Immature natural killer cell (primary cell): ENCODE measurements at places on chromosomes 16 and 17.

GRCh38 chr16:3454093-3454492 lies 10.6 kb downstream of the NAA60 start:
- H3K4me3 ChIP-seq = no peak overlapping the region
- no peaks in the 10 kb centered on the region for H3K36me3 ChIP-seq
- DNase-seq = no peak
- peaks cover 17% of the 10 kb centered on the region for H3K4me1 ChIP-seq

DNA sequence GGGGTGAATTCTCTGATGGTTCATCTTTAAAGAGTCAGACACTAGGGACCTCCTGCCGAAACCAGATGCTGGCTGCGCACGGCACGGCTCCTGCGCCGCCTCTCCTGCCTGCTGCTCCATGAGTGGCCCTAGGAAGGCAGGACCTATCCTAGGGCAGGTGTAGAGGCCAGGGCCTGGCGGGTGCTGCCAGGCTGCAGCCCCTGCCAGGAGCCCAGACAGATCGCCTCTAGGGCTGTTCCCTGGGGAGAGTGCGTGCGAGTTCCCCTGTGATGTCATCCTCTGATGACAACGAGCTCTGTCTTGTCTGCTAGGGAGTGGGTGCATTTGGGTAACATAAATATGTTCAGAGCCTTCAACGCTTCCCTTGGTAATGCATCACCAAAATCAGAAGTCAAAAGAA lies 23.9 kb downstream of the SLC38A10 start:
- H3K4me1 ChIP-seq = no peaks in the 10 kb centered on the region
- DNase-seq = no peak
- H3K4me3 ChIP-seq = no peak overlapping the region
- peaks cover under 1% of the 10 kb centered on the region for H3K27me3 ChIP-seq
- H3K27ac ChIP-seq = no peak overlapping the region
- H3K36me3 ChIP-seq = peaks cover 9% of the 10 kb centered on the region

- no peaks in the 10 kb centered on the region for H3K4me1 ChIP-seq
- H3K36me3 ChIP-seq = no peaks in the 10 kb centered on the region
- no peak overlapping the region for H3K27ac ChIP-seq
- no peak overlapping the region for H3K4me3 ChIP-seq
Observed at GRCh38 chr17:33225509-33225908, 67.6 kb downstream of the ASIC2 start.

GRCh38 chr17:62649570-62649969 lies 22.1 kb downstream of the MRC2 start:
- DNase-seq = no peak
- no peak overlapping the region for H3K27ac ChIP-seq
- no peaks in the 10 kb centered on the region for H3K36me3 ChIP-seq
- H3K27me3 ChIP-seq = peaks cover 12% of the 10 kb centered on the region
- no peak overlapping the region for H3K4me3 ChIP-seq
- H3K4me1 ChIP-seq = peaks cover 24% of the 10 kb centered on the region

- peak overlapping the region; percentile 40 for H3K27ac ChIP-seq
- peaks cover 13% of the 10 kb centered on the region for H3K27me3 ChIP-seq
- DNase-seq = no peak
- peak overlapping the region; percentile 64 for H3K4me3 ChIP-seq
- no peaks in the 10 kb centered on the region for H3K36me3 ChIP-seq
Observed at GRCh38 chr16:85334718-85335583, 222.7 kb upstream of the CIBAR2 start.

GRCh38 chr17:70320673-70321345 lies 151.5 kb downstream of the KCNJ2 start:
- DNase-seq = no peak
- no peaks in the 10 kb centered on the region for H3K4me1 ChIP-seq
- no peak overlapping the region for H3K4me3 ChIP-seq

- H3K36me3 ChIP-seq = no peaks in the 10 kb centered on the region
- H3K4me3 ChIP-seq = no peak overlapping the region
- H3K27me3 ChIP-seq = peaks cover 9% of the 10 kb centered on the region
- DNase-seq = no peak
Observed at GRCh38 chr17:81171941-81172340, 5.9 kb upstream of the AATK start.

GRCh38 chr17:27840688-27841087 lies 40.4 kb upstream of the NOS2 start:
- no peaks in the 10 kb centered on the region for H3K36me3 ChIP-seq
- H3K4me1 ChIP-seq = peaks cover under 1% of the 10 kb centered on the region
- H3K4me3 ChIP-seq = no peak overlapping the region
- DNase-seq = no peak
- H3K27me3 ChIP-seq = no peaks in the 10 kb centered on the region

- peaks cover 14% of the 10 kb centered on the region for H3K36me3 ChIP-seq
- peaks cover 16% of the 10 kb centered on the region for H3K4me1 ChIP-seq
- H3K27ac ChIP-seq = no peak overlapping the region
Observed at GRCh38 chr17:28856028-28856574, 1.3 kb downstream of the ERAL1 start.

DNA sequence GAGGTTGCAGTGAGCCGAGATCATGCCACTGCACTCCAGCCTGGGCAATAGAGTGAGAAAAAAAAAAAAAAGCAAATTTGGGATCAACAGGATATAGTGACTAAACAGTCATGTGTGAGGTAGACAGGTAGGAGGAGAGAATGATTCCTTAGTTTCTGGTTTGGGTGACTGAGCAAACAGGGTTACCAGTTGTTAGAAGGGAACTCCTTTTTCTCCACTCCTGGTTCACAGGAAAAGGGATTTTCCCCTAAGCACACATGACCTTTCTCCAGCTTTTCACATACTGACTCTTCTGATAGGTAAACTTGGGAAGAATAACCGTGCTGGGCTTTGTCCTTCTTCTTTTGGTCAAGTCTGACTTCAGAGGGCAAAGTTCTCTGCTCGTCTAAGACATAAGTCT lies 17.3 kb upstream of the WSCD1 start:
- DNase-seq = no peak
- no peaks in the 10 kb centered on the region for H3K36me3 ChIP-seq
- H3K27me3 ChIP-seq = peaks cover 14% of the 10 kb centered on the region
- no peak overlapping the region for H3K4me3 ChIP-seq
- no peak overlapping the region for H3K27ac ChIP-seq

DNA sequence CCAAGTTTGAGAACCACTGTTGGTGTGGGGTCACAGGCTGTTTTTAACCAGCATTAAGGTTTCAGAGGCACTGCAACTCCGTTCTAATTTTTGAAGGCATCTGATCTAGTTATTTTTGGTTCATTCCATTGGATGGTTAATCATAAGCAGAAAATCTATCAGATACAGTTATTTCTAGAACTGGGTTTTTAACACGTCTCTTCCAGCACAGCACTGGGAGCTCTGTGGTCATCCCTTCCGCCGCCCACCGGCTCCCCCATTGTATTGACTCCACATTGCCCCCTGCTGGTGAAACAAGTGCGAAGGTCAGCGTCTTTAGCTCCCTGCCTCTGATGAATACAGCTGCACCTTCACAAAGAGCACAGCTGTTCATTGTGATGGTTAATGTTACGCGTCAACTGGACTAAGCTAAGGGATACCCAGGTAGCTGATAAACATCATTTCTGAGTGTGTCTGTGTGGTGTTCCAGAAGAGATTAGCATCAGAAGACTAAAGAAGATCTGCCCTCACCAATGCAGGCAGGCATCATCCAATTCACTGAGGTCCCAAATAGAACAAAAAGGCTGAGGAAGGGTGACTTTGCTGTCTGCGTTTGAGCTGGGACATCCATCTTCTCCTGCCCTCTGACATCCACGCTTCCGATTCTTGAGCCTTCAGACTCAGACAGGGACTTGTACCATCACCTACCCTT lies 8.5 kb downstream of the CCL18 start:
- peak; percentile 87 for DNase-seq
- H3K36me3 ChIP-seq = peaks cover 8% of the 10 kb centered on the region
- peaks cover 82% of the 10 kb centered on the region for H3K4me1 ChIP-seq
- peak overlapping the region; percentile 91 for H3K4me3 ChIP-seq

DNA sequence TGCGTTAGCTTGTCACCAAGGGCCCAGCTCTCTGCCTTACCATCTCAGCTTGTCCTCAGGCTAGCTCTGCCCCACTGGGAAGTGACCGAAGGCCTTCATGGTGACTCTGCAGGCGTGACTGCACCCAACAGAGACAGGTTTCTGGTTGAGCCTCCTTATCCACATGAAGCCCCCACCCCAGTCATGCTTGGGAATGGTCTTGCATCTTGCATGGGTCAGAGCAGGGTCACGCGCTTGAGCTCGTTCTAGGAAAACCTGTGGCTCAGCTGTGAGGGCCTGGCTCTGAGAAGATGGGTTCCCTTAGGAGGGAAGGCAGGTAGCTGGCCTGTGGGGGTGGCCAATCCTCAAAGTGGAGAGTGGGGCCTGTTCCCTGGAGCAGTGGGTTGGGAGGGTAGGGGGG lies 122.8 kb downstream of the BANP start:
- peaks cover 19% of the 10 kb centered on the region for H3K36me3 ChIP-seq
- peaks cover 3% of the 10 kb centered on the region for H3K4me1 ChIP-seq
- H3K27ac ChIP-seq = no peak overlapping the region
- no peak for DNase-seq
- no peak overlapping the region for H3K4me3 ChIP-seq

DNA sequence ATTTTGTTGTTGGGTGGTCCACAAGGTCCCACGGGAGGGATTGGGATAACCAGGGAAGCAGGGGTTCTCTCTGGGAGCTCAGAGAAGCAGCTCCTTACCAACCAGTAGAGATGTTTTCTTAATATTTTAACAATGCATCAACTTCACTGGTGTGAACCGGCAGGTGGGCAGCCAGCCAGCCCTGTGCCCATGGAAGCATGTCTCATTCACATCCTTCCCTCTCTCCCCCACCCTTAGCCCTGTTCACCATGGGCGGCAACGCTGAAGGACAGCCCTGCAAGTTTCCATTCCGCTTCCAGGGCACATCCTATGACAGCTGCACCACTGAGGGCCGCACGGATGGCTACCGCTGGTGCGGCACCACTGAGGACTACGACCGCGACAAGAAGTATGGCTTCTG lies 9.3 kb downstream of the MMP2 start:
- H3K27ac ChIP-seq = no peak overlapping the region
- H3K36me3 ChIP-seq = no peaks in the 10 kb centered on the region
- H3K4me1 ChIP-seq = no peaks in the 10 kb centered on the region
- H3K4me3 ChIP-seq = no peak overlapping the region

- no peak overlapping the region for H3K4me3 ChIP-seq
- peaks cover 3% of the 10 kb centered on the region for H3K27me3 ChIP-seq
- H3K27ac ChIP-seq = no peak overlapping the region
- no peak for DNase-seq
- H3K4me1 ChIP-seq = peaks cover 12% of the 10 kb centered on the region
Observed at GRCh38 chr17:602436-602835, 112.2 kb downstream of the VPS53 start.

DNA sequence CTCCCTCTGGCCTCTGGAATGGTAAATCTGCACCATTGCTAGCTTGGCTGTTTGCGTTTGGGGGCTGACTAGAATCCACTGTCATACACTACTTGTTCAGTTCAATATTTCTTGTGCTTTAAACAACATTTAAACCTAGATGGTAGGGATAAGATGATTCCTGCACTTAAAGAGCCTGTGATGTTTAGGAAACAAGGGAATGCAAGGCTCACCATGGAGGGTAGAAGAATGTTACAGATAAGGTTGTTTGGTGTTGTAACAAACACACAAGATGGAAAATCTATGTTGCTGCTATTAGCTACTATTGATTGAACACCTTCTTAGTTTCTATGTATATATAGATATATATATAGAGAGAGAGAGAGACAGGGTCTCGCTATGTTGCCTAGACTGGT lies 31.4 kb downstream of the YPEL2 start:
- H3K36me3 ChIP-seq = no peaks in the 10 kb centered on the region
- no peaks in the 10 kb centered on the region for H3K27me3 ChIP-seq
- peak overlapping the region; percentile 54 for H3K27ac ChIP-seq
- peak overlapping the region; percentile 65 for H3K4me3 ChIP-seq
- DNase-seq = no peak

GRCh38 chr16:27098366-27099049 lies 31.8 kb downstream of the C16orf82 start:
- H3K27ac ChIP-seq = no peak overlapping the region
- DNase-seq = no peak
- H3K36me3 ChIP-seq = no peaks in the 10 kb centered on the region
- H3K4me1 ChIP-seq = no peaks in the 10 kb centered on the region
- H3K4me3 ChIP-seq = no peak overlapping the region

DNA sequence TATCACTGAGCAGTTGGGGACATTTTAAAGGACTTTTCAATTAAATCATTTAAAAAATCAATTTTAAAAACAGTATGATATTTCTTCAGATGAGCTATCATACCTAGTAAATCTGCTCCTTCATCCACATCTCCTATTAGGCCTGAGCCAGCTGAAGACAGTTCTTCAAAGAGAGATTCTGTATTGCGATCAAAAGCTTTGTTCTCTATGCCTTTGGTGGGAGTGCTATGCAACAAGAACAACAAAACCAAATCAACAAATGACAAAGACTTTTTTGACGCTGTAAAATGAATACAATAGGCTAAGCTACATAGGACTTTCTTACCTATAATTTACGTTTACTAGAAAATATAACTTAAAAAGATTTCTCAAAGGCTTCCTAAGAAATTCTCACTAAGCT lies 106.5 kb downstream of the SPAG9 start:
- no peak for DNase-seq
- H3K4me3 ChIP-seq = no peak overlapping the region
- H3K27me3 ChIP-seq = no peaks in the 10 kb centered on the region
- H3K4me1 ChIP-seq = no peaks in the 10 kb centered on the region

DNA sequence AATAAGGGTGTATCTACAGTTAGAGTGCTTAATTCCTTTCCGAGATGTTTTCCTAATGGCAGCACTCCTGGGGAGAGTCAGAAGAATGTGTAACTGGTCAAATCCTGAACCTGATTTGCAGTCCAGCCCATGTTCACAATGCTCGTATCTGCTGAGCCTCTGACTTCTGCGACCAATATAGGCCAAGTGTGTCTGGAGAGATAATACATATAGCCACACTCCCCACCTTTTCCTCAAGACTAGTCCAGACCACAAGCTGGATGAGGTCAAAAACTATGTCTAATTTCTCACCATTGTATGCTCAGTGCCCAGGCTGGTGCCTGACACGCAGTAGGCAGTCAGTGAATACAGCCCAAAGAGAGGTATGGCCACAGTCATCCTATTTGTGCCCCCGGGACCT lies 58.0 kb downstream of the XYLT1 start:
- DNase-seq = no peak
- no peaks in the 10 kb centered on the region for H3K27me3 ChIP-seq
- no peak overlapping the region for H3K27ac ChIP-seq

- no peak for DNase-seq
- no peaks in the 10 kb centered on the region for H3K27me3 ChIP-seq
- no peaks in the 10 kb centered on the region for H3K4me1 ChIP-seq
Observed at GRCh38 chr16:80739523-80739922, 64.9 kb downstream of the CDYL2 start.
